ENCODE measurements at places on chromosomes 4 and X. TPM values are rescaled to one million over a fixed set of nuclear protein-coding genes. Genes with fewer than 3 reads are reported as not detected.

GRCh38 chr4:78707793-78708192, 68.4 kb upstream of the BMP2K start:
- DNase-seq: no peak

LRIT3 gene
- 0.14 TPM for total RNA-seq

HOPX gene
- 124 TPM for total RNA-seq

DNA sequence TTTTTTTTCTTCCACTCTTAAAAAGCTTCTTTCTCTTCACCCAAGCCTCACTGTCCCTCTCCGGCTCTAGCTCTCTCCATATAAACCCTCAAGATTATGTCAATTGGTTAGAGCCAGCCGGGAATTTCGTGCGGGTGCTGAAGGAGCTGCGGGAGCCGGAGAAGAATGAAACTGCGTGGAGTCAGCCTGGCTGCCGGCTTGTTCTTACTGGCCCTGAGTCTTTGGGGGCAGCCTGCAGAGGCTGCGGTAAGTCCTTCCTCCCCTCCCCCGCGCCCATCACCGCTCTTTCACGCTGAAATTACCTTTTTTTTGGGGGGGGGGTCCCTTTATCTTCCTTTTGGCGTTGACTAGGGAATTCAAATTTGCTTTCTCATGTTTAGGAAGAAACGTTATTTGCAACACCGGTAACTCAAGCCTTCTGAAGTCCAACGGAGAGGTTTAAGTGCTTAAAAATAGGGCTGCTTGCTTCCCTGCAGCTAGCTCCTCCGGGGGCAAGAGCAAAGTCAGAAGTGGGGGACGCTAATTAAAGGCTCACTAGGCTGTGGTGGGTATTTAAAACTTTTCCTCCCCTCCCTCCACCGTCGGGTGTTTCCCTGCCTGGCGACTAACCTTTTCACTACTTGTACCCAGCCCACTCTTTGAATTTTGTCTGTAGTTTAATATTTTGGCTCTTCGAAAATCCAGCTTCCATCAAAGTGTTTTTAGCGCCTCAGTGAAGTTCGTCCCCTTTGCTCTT, 491 bp downstream of the COL4A5 start:
- no peak for DNase-seq

AWAT2 gene
- total RNA-seq: not detected

Measured in activated CD4-positive, alpha-beta memory T cell treated with anti-CD3 and anti-CD28 coated beads for 36 hours (primary cell).